Amniotic epithelial cell (primary cell): ENCODE measurements at places on chromosomes 13 and 19.

GRCh38 chr13:84677836-84678235 lies 795.6 kb upstream of the SLITRK1 start:
- DNase-seq = no peak

DNA sequence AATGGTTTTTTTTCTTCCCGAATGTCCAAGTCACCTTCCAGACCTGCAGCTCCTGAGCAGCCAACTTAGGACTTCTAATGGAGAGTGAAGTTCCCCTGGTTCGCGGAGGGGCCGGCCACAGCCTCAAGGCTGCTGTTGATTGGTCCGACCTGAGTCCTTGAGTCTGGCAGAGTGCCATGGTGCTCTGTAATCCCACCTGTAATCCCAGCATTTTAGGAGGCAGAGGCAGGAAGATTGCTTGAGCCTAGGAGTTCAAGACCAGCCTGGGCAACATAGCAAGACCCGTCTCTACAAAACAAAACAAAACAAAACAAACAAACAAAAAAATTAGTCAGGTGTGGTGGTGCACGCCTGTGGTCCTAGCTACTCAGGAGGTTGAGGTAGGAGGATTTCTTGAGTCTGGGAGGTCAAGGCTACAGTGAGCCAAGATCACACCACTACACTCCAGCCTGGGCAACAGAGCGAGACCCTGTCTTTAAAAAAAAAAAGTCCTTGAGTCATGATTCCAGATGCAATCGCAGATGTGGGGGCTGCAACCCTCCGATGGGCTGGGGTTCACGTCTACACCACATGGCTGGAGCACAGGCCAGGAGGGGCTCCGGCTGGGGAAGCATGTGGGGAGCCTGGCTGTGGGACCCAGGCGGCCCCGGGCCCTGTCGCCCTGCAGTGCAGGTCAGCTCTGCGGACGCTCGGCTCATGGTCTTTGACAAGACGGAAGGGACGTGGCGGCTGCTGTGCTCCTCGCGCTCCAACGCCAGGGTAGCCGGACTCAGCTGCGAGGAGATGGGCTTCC lies 17.7 kb downstream of the HPN start:
- no peak for DNase-seq

GRCh38 chr13:26929971-26930730 lies 169.6 kb upstream of the GPR12 start:
- DNase-seq = peak; percentile 61

GRCh38 chr19:47438793-47439220 lies 19.5 kb upstream of the MEIS3 start:
- no peak for DNase-seq

DNA sequence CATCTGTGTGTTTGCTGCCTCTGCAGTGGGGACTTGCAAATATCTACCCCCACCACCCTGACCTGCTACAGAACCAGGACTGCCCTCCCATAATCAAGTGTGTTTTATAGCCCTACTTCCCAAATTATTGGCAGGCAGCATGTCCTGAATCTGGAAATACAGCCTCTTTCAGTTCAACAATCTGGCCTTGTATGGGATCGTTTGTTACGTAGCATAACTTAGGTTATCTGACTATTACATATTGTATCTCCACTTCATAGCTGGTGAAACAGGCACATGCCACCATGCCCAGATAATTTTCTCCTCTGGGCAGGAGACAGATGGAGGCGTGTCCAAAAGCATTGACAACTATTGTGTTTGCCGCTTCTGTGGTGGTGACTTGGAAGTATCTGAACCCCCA lies 66.7 kb upstream of the ADGRL1 start:
- no peak for DNase-seq

DNA sequence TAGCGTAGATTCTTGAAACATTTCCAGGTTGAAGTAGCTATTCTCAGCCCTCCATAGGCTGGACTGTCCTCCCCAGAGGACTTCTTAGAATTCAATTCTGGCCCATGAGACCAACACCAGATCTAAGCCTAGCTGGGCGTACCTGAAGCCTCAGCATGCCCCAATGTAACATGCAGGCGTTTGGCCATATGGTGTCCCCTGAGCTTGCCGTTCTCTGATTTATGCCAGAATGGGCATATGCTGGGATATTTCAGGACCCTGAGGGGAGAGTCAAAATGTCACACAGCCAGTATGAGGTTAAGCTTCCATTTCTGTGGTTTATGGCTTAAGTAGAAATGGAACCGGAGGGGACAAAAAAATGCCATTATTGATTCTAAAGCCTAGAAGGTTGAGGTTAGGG lies 317.7 kb upstream of the OBI1 start:
- DNase-seq = no peak
